ENCODE measurements at places on chromosomes 6 and 20.

DNA sequence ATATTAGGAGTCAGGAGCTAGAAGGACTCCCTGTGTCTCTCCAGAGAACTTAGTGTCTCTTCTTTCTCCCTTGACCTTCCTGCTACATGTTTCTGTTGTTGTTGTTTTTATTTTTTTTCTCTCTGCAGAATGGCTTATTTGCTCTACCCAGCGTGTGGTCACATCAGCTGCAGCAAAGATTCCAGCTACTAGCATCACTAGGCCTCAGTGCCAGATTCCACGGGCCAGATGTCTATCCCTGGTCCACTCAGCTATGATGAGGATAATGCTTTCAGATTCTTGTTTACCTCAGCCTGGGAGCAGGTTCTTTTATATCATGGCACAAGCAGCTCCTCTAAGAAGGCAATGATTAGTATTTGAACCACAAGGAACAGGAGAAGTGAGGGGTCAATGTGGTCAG is 110.0 kb downstream of the PLCB1 start:
- no peak for DNase-seq

GRCh38 chr6:55812509-55812908 is 62.9 kb downstream of the BMP5 start:
- no peak for DNase-seq

DNA sequence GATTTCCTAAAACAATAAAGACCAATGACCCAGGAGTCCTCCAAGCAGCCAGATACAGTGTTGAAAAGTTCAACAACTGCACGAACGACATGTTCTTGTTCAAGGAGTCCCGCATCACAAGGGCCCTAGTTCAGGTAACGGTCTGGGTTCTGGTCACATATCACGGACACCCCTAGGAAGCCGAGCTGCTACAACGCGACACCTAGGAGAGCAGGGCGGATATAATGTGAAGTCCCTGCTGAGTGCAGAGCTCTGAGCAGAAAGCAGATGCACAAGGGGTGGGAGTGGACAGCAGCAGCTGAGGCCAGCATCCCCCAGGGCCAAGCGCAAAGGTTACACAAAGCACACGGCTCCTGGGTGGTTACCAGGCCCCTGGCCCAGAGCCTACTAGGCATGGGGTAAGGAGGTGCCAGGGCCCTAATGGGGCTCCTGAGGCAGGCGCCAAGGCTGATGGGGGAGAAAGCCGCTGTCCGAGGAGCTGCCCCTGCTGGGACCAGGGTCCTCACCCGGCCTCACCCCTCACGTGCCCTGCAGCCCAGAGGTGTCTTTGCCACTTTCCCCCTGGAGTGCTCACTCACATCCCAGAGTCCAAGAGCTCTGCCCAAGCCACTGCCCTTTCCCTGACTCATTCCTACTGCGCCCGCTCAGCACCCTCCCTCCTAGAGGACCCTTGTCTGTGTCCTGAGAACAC is 8.4 kb downstream of the CST7 start:
- no peak for DNase-seq

GRCh38 chr20:1909097-1909496 is 13.9 kb downstream of the SIRPA start:
- no peak for DNase-seq

- DNase-seq: no peak
These were observed 21.9 kb upstream of the TRAM2 start for GRCh38 chr6:52598824-52599190.

DNA sequence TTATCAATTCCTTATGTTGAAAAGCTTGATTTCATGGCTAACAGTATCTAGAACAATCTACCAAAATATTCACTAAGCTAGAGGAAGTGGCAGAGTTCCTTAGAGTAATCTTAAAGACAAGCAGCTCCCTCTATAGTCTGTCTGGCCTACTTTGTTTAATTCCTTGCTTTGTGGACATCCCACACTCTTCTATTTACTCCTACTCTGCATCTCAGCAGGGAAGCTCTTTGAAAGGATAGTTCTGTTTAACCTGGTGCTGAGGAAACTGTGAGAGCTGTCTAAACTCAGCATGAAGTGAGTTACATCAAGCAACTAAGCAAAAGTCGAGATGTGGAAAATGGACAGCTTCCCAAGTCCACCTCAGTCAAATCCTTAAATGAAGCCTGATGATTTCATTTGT is 4.3 kb downstream of the REV3L start:
- DNase-seq: no peak

DNA sequence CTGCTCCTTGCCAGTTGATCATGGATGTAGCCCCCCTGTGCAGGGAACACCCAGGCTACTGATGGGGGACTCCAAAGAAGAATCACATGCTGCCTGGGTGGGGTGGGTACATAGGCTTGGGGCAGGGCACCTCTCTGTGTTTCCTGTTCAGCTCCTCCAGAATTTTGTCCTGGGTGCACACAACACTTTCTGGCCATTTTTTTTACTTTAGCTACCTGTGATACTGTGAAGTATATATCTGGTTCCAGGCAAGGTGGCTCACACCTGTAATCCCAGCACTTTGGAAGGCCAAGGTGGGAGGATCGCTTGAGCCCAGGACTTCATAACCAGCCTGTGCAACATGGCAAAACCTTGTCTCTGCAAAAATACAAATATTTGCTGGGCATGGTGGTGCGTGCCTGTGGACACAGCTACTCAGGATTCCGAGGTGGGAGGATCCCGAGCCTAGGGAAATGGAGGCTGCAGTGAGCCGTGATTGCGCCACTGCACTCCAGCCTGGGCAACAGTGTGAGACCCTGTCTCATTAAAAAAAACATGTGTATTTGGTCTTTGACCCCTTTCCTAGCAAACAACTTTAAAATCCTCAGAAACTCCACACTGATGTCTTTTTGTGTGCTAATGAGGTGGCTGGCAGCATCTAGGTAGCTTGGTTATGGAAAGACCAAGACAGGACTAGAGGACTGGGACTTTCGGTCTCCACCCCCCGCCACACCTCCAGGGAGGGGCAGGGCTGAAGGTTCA is 14.1 kb downstream of the SLC4A11 start:
- DNase-seq: no peak

DNA sequence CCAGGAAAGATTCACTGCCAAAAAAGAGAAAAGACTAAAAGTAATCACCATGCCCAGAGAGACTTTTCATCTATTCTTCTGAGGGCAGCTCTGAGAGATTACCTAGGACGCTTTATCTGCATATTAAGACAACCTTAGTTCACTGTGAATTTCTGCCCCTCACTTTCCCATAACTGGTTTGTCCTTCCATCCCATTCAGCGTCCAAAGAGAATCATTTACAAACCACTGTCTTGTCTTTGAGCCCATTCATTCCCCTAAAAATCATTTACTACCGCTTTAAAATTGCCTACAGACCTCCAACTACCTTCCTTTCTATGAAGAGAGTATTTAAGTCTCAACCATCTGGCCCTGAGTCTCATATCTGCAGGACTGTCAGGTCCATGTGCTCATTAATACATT is 149.0 kb downstream of the PDSS2 start:
- DNase-seq: no peak

GRCh38 chr6:2756241-2756640 is 5.5 kb upstream of the MYLK4 start:
- DNase-seq: no peak

GRCh38 chr6:120558294-120558693 is 776.0 kb downstream of the TBC1D32 start:
- DNase-seq: no peak

GRCh38 chr6:130269969-130270635 is 47.4 kb upstream of the SAMD3 start:
- no peak for DNase-seq

- peak; percentile 16 for DNase-seq
These were observed 80.7 kb upstream of the CCN6 start for GRCh38 chr6:111973118-111973761.

DNA sequence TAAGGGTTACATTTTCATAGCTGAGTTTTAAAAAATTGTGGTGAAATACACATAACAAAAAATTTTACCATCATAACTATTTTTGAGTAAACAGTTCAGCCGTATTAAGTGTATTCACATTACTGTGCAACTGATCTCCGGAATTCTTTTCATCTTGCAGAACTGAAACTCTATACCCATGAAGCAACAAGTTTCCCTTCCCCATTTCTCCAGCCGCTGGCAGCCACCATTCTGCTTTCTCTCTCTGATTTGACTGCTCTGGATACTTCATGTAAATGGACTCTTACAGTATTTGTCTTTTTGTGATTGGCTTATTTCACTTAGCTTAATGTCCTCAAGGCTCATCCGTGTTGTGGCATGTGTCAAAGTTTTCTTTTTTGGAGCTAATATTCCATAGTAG is 341.6 kb downstream of the QKI start:
- DNase-seq: no peak

- no peak for DNase-seq
These were observed 78.3 kb downstream of the PHIP start for GRCh38 chr6:78999737-79000136.

GRCh38 chr20:59790346-59790745 is 143.1 kb downstream of the SYCP2 start:
- no peak for DNase-seq

DNA sequence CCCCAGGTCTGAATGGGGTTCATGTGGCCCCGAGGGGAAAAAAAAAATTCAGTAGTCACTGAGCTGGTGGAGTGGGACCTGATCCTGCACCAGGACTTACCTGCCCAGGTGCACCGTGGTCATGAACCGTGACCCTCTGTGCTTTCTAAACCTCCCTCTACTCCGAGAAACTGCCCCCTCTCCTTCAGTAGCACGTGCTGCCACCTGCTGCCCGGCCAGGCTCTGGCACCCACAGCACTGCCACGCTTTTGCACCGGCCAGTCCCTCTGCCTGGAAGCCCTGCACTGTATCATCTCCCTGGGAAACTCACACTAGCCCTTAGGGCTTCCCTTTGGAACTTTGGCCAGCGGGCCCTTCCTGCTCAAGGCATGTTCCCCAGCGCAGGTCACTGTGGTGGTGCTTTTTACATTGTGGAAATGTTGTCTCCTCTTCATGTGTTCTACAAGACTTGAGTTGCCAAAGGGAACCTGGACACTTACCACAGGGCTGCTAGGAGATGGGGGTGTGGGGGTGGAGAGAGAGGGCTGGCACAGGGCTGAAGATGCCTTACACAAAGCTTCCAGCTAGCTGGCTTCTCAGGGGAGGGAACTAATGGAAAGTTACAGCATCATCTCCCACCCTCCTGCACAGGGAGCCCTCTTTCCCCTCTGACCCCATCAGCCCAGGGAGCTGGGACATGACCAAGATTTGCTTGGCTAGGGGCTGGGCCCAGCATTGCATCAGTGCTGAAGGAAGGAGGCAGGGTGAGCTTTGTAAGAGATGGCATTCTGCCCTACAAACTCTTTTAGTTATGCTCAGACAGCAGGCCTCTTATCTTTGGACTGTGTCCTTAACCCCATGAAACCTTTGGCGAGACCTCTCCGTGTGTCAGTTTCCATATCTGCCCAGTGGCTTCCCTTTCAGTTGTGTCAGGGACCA is 2.5 kb upstream of the PTPRT start:
- no peak for DNase-seq

GRCh38 chr6:107635057-107635515 is 145.2 kb downstream of the SOBP start:
- DNase-seq: no peak

DNA sequence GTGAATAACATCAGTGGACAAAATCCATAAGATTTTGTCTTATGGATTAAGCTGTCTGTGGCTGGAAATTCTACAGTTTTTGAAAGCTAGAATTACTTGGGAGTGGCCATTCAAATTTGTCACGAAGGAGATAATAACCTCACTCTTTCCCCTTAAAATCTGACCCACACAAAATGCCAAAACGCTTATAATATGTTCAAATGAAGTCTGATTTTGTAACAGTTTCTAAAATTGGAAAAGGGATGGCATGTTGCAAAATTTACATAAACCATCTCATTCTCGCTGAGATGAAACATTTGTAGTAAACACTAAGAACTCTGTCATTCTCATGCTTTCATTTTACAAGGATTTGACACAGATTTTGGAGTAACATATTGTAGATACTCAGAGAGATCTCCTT is 112.7 kb downstream of the GJA1 start:
- DNase-seq: no peak
